ENCODE measurements at places on chromosomes 6 and 20. TPM values are rescaled to one million over a fixed set of nuclear protein-coding genes. Genes with fewer than 3 reads are reported as not detected.

The DEFB114 gene
- not detected for total RNA-seq

The CLIC1 gene
- total RNA-seq: 139 TPM

DNA sequence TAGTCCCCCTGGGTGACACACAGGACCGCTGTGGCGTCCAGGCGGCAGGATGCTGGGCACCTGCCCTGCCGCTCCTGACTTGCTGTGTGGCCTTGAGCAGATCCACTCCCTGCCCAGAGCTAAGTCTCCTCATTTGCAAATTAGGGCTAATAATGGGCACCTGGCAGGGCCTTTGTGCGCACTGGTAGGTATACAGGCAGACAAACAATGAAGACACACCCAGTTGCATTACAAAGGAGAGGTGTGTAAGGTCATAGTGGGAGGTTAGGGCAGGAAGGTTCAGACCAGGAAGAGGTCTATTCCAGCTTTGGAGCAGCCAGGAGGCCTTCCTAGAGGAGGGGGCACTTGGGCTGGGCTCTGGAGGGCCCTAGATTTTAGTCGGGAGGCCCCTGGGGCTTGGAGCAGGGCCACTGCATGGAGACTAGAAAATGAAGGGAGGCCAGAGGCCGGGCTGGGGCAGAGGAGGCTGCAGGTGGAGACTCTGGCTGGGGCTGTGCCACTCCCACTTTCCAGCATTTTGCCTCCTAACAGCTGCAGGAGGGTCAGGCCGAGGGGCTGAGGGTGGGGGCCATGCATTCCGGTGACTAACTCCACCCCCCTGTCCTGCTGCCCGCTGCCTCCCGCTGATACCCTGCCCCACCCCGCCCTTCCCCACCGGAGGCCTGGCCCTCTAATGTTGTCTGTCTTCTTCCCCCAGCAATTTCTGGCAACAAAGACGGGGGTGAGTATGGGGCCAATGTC is 28.5 kb downstream of the MYH7B start:
- H3K4me1 ChIP-seq: peaks cover 3% of the 10 kb centered on the region
- no peaks in the 10 kb centered on the region for H3K36me3 ChIP-seq
- no peak overlapping the region for H3K27ac ChIP-seq
- H3K4me3 ChIP-seq: no peak overlapping the region

- DNase-seq: no peak
- no peak overlapping the region for H3K27ac ChIP-seq
- H3K27me3 ChIP-seq: peaks cover 20% of the 10 kb centered on the region
- H3K36me3 ChIP-seq: no peaks in the 10 kb centered on the region
Observed at GRCh38 chr6:99668036-99668705, 61.5 kb downstream of the PRDM13 start.

GRCh38 chr6:70219943-70220613 is 82.8 kb downstream of the COL9A1 start:
- H3K27me3 ChIP-seq: peaks cover 38% of the 10 kb centered on the region
- H3K4me1 ChIP-seq: peaks cover 18% of the 10 kb centered on the region
- H3K4me3 ChIP-seq: no peak overlapping the region
- DNase-seq: no peak
- H3K36me3 ChIP-seq: no peaks in the 10 kb centered on the region

GRCh38 chr6:72861059-72861458 is 239.2 kb downstream of the KCNQ5 start:
- no peak overlapping the region for H3K27ac ChIP-seq
- no peak for DNase-seq
- no peaks in the 10 kb centered on the region for H3K27me3 ChIP-seq
- H3K4me3 ChIP-seq: no peak overlapping the region
- H3K36me3 ChIP-seq: no peaks in the 10 kb centered on the region

- H3K36me3 ChIP-seq: no peaks in the 10 kb centered on the region
- no peak overlapping the region for H3K4me3 ChIP-seq
- no peak overlapping the region for H3K27ac ChIP-seq
- DNase-seq: no peak
Observed at GRCh38 chr6:147055821-147056392, 148.3 kb upstream of the STXBP5 start.

The DEFB115 gene
- total RNA-seq: not detected

GRCh38 chr6:158868122-158868480 is 48.9 kb upstream of the EZR start:
- H3K27ac ChIP-seq: peak overlapping the region; percentile 98
- DNase-seq: no peak
- H3K36me3 ChIP-seq: peaks cover 3% of the 10 kb centered on the region

- H3K27ac ChIP-seq: no peak overlapping the region
- peaks cover 7% of the 10 kb centered on the region for H3K27me3 ChIP-seq
- H3K4me3 ChIP-seq: no peak overlapping the region
- no peaks in the 10 kb centered on the region for H3K36me3 ChIP-seq
- DNase-seq: no peak
- no peaks in the 10 kb centered on the region for H3K4me1 ChIP-seq
Observed at GRCh38 chr20:46554828-46555227, 4.4 kb upstream of the OCSTAMP start.

GRCh38 chr20:58788896-58789544 is 61.7 kb downstream of the GNAS-AS1 start:
- H3K4me1 ChIP-seq: no peaks in the 10 kb centered on the region
- H3K4me3 ChIP-seq: no peak overlapping the region
- DNase-seq: no peak
- H3K36me3 ChIP-seq: no peaks in the 10 kb centered on the region
- H3K27me3 ChIP-seq: peaks cover 64% of the 10 kb centered on the region

The TBXT gene
- not detected for total RNA-seq

The SIRPB1 gene
- 0.93 TPM for total RNA-seq

DNA sequence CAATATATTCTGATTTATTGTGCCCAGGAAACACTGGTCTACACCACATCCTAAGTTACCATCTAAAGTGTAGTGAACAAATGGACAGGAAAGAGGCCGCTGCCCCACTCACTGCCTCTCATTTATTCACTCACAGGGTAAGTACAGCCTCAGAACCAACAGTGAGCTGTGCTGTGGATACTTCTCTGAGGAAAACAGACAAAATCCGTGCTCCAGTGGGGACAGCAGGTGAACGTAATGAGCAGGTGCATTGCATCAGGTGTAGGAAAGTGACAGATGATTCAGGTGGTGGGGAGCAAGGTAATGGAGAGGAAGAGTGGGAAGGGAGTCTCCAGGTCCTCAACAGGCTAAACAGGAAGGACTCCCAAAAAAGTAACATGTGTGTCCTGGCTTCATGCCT is 8.4 kb upstream of the ULBP2 start:
- no peak for DNase-seq
- no peaks in the 10 kb centered on the region for H3K36me3 ChIP-seq
- no peak overlapping the region for H3K4me3 ChIP-seq
- H3K4me1 ChIP-seq: peaks cover 2% of the 10 kb centered on the region

GRCh38 chr6:99130897-99131873 is 183.4 kb upstream of the FBXL4 start:
- H3K36me3 ChIP-seq: no peaks in the 10 kb centered on the region
- DNase-seq: no peak

DNA sequence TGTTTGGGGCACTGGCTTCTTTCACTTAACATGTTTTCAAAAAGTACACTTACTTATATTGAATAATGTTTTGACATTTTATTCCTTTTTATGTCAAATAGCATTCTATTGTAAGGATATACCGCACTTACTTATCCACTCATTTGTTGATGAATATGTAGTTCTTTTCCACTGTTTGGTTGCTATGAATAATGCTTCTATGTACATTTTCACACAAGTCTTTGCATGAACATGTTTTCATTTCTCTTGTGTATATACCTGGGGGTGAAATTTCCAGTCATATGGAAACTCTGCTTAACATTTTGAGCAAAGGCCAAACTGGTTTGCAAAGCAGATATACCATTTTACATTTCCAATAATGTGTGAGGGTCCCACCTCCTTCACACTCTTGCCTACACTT is 202.3 kb upstream of the GGTLC1 start:
- H3K27ac ChIP-seq: no peak overlapping the region
- H3K4me3 ChIP-seq: no peak overlapping the region
- no peaks in the 10 kb centered on the region for H3K36me3 ChIP-seq
- no peaks in the 10 kb centered on the region for H3K4me1 ChIP-seq

The CAP2 gene
- total RNA-seq: 14.1 TPM

- H3K4me3 ChIP-seq: no peak overlapping the region
- no peaks in the 10 kb centered on the region for H3K36me3 ChIP-seq
- peaks cover 28% of the 10 kb centered on the region for H3K27me3 ChIP-seq
- no peak for DNase-seq
Observed at GRCh38 chr6:46138281-46138680, 8.5 kb downstream of the ENPP4 start.

GRCh38 chr20:38125157-38126056 is 39.7 kb downstream of the TGM2 start:
- no peaks in the 10 kb centered on the region for H3K27me3 ChIP-seq
- no peak for DNase-seq
- H3K4me3 ChIP-seq: no peak overlapping the region
- H3K27ac ChIP-seq: peak overlapping the region; percentile 11
- H3K36me3 ChIP-seq: no peaks in the 10 kb centered on the region
